ENCODE measurements at places on chromosomes 3 and 15.
A peak's percentile ranks its signal among the peaks of the same experiment; 100 is the strongest.

DNA sequence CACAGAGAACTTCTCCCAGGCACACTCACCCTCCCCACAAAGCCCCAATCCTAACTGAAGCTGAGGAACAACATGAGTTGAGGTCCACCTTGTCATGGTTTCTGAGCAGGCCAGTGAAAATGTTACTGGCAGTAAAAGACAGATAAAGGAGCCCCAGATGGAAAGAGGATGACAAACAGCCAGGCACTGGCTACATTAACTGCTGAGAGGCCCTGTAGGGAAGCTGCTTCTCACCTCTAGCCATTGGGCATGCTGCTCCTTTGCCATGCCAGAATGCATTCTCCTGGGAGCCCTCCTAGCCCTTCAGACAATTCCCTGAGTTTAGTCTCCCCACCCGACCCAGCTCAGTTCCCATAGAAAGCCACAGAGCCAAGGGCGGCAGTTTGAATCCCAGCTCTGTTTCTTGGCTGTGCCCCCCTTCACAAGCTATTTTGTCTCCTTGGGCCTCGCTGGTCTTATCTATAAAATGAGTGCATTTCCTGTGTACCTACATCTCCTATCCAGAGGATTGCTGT lies 60.5 kb downstream of the LMCD1 start:
- H3K36me3 ChIP-seq = no peaks in the 10 kb centered on the region
- DNase-seq = no peak
- no peaks in the 10 kb centered on the region for H3K4me1 ChIP-seq

- no peaks in the 10 kb centered on the region for H3K27me3 ChIP-seq
- peak; percentile 32 for DNase-seq
- peaks cover 73% of the 10 kb centered on the region for H3K4me1 ChIP-seq
- H3K36me3 ChIP-seq = peaks cover 34% of the 10 kb centered on the region
Observed at GRCh38 chr15:85580879-85581278, 200.5 kb downstream of the AKAP13 start.

DNA sequence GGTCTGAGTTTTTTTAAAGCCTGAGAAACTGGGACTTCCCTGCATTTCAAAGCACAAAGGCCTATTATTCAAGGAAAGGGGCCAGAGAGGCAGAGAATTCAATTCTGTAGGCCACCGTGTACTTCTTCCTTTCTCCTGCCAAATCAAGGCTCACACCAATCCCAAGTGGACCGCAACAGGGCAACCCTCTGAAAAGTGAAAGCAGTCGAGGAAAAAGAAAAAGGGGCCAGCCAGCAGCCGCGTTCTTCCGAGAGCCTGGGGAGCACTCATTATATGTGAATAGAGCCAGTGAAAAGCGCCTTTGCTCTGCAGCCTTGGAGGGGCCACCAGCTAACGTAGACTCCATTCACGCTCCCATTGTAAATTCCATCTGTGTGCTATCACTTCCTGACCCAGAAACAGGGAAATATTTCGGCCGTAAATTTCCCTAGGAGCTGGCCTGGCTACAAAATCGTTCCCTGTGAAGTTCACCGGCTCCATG lies 45.9 kb upstream of the THUMPD3 start:
- DNase-seq = no peak
- H3K4me1 ChIP-seq = no peaks in the 10 kb centered on the region
- H3K27me3 ChIP-seq = peaks cover 2% of the 10 kb centered on the region
- H3K27ac ChIP-seq = no peak overlapping the region
- no peaks in the 10 kb centered on the region for H3K36me3 ChIP-seq

DNA sequence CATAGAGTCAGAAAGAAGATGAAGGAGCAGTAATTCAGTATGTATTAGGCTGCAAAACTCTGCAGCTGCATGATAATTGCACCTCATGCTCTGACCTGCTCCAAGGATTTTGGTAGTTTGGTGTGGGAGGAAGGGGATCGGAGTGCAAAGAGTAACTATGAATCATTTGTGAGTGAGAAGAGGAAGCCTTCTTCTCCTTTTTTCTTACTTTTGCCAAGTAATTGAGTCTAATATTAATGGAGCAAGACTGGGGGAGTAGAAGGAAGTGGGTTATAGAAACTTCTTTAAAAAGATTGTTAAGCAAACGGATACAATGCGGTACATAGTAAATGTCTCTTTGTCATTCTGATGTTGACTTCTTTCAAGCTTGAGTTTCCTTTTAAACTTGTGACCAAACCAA lies 276.5 kb downstream of the EDEM1 start:
- no peaks in the 10 kb centered on the region for H3K36me3 ChIP-seq
- no peak overlapping the region for H3K4me3 ChIP-seq
- H3K27ac ChIP-seq = no peak overlapping the region

- H3K27me3 ChIP-seq = peaks cover 72% of the 10 kb centered on the region
- peaks cover 12% of the 10 kb centered on the region for H3K36me3 ChIP-seq
Observed at GRCh38 chr15:76342058-76342381, 5.4 kb downstream of the ISL2 start.

GRCh38 chr3:143010024-143010423 lies 8.7 kb downstream of the U2SURP start:
- peaks cover 19% of the 10 kb centered on the region for H3K36me3 ChIP-seq
- H3K4me3 ChIP-seq = no peak overlapping the region
- H3K4me1 ChIP-seq = peaks cover 82% of the 10 kb centered on the region
- H3K27ac ChIP-seq = peak overlapping the region; percentile 10

- H3K36me3 ChIP-seq = no peaks in the 10 kb centered on the region
- no peak overlapping the region for H3K27ac ChIP-seq
- H3K27me3 ChIP-seq = no peaks in the 10 kb centered on the region
- peaks cover 17% of the 10 kb centered on the region for H3K4me1 ChIP-seq
- no peak for DNase-seq
Observed at GRCh38 chr3:128849911-128850455, 29.4 kb upstream of the ACAD9 start.

Data from activated T-helper 1 cell treated with anti-CD3 and anti-CD28 coated beads, Interleukin-12 subunit alpha, Interleukin-12 subunit beta, Interleukin-2, Interleukin-4 antibody, amounts not matched to agents 30 ng/mL and 10 ng/mL and 1 ng/mL, durations not matched to agents 14 hours and 24 hours and 36 hours (primary cell).